ENCODE measurements at places on chromosomes 1 and 21.

DNA sequence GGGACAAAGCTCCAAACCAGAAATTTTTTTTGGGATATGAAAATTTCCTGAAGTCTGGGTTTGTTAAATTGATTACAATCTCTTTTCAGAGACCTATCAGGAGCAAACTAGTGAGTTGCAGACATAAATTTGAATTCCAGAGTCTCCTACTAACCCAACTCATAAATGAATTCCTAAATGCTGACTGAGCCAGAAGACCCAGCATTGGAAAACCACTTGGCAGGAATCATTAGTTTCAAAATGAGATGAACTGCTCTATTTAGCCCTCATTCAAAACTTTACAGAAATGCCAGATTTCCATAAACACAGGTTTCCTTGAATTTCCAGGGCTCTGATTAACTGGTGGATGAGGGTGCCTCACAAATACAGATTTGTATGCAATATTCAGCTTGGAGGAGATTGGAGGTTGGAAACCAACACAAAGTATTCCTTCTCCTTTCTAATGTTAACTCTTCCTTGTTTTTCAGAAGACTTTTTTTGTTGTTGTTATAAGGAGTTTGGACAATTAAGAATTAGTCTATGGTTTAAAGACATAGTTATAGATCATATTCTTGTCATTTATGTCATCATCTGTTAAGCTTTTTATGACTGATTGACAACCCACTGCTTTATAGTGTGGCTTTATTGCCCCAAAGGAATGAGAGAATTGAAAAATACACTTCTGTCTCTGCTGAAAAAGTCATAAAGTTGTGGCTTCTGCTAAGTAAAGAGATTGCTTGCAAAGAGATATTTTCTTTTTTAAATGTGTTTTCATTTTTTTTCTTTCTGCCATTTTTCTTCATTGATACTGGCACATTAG lies 222.8 kb downstream of the HLX start:
- peak; percentile 66 for DNase-seq

DNA sequence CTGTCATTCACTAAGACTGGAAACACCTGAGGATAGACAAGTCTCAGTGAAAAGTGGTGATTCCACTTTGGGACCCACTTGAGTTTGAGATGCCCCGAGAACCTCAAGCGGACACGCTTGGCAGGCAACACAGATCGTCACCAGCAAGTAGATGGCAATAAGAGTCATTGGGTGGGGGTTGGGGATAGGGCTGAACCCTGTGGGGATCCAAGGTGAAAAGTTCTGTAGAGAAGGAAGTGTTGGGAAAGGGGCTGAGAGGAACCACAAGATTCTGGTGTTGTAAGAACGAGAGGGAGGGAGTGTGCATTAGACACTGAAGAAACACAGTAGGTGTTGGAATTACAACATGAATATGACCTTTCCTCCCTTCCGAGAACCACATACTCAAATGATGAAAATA lies 45.4 kb upstream of the TDRD10 start:
- no peak for DNase-seq

DNA sequence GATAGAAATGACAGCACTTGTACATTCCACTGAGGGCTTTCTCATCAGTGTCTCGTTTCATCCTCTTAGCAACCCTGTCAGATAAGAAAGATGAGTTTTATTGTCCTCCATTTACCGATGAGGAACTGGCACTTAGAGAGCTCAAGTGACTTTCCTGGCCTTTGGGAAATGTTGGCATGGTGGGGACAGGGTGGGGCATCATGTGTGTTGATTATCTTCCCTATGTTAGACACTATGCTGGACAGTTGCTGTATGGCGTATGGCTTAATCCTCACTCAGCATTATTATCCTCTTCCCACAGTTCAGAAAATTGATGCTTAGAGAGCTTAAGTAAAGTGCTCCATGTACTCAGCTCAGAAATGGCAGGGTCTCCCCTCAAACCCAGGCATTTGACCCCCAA lies 163.2 kb downstream of the CAMTA1 start:
- DNase-seq, result no peak

DNA sequence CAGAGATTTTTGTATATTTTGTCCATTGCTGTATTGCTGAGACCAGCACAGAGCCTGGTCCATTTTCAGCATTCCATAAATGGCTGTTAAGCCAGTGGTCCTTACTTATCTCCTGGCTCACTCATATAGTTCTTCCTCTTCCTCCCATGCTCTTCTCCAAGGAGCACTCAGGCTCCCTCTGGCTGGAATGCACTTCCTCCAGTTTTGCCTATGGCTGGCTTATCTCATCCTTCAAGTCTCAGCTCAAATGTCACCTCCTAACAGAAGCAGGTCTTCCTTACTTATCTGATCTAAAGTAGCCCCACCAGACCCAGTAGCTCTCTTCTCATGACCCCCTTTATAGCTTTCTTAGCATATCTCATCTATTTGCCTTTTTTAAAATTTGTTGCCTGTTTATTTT lies 146.9 kb downstream of the SLC30A10 start:
- DNase-seq, result no peak

- peak; percentile 76 for DNase-seq
Observed at GRCh38 chr1:241834733-241835377, 13.1 kb upstream of the EXO1 start.

DNA sequence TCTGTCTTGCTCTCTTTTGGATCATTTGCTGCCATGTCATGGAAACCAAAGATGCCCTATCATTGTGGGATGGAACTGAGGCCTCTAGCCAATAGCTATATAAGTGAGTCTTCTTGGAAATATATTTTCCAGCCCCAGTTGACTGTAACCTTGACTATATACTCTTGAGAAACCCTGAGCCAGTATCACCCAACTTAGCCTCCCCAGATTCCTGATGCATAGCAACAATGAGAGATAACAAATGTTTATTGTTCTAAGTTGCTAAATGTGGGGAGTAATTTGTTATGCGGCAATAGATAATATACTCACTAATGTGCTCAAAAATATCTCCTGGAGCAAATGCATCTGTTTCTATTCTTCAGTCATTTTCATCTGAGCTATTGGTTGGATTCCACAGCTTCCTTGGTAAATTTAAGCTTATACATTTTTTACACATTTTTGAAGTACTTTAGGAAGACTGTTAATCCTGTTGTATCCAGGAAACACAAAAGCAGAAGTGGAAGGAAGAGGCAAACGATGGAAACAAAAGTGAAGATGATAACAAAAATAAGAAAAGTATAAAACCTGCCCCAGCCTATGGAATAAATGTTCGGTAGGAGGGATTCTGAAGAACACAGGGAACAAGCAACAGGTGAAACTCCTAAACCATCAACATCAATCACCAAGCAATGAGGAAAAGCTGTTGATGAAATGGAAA lies 6.3 kb upstream of the SRRM1 start:
- peak; percentile 10 for DNase-seq

GRCh38 chr1:208381481-208381880 lies 137.3 kb upstream of the PLXNA2 start:
- no peak for DNase-seq

GRCh38 chr1:198660341-198661261 lies 21.8 kb downstream of the PTPRC start:
- DNase-seq, result no peak

- peak; percentile 94 for DNase-seq
Observed at GRCh38 chr1:183043872-183044854, 20.9 kb downstream of the LAMC1 start.

- no peak for DNase-seq
Observed at GRCh38 chr1:3509721-3510120, 55.3 kb downstream of the ARHGEF16 start.

GRCh38 chr1:165376041-165376810 lies 19.7 kb upstream of the LMX1A start:
- DNase-seq, result peak; percentile 72

GRCh38 chr1:226958300-226958699 lies 18.2 kb downstream of the COQ8A start:
- no peak for DNase-seq

DNA sequence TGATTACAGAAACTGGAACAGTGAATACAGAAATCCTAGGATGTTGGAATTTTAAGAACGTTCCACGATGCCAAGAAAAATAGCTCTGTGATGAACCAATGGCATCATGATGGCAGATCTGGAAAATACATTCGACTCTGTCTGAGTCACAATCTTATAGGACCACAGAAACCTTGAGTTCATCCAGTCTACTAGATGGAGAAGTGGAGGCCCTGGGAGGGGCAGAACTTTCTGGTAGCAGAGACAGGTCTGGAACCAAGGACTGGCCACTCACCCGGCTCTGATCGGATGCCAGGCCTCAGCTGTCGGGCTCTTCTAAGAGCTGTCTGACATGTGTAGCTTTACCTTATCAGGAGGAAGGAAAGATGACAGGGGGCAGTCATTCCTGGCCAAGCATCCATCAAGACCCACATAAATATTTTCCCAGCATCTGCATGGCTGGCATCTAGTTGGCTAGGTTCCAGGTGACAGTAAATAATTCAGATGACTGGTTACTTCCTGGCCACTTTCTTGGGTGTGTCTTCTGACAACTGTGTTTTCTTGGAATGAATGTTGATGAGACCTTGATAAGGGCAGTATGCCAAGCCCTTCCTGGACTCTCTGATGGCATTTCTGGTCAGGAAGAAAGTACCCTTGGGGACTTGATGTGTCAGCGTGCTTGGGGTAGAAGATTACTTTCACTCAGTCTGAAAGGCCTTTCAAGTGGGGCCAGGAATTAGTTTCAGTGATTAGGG lies 72.6 kb upstream of the TRABD2B start:
- no peak for DNase-seq

DNA sequence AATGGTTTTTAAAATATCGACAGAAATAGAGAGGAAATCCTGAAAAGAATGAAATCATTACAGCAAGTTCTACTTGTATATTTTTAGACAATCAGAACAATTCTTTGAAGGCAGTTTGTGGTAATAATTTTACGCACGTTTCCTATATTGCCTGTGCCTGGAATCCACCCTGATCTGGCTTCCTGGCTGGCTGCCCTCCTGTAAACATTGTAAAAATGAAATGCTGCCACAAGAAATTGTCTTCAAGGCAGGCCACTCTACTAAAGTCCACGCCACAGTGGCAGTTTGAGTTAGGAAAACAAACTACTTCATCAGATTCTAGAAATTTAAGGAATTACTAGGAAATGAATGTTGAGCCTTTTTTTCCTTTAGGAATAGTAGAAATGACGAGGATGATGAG lies 454.5 kb upstream of the NR5A2 start:
- DNase-seq, result peak; percentile 10

GRCh38 chr1:91582431-91582921 lies 81.8 kb downstream of the CDC7 start:
- peak; percentile 92 for DNase-seq

- DNase-seq, result peak; percentile 90
Observed at GRCh38 chr21:34808569-34809204, 139.9 kb downstream of the CLIC6 start.

DNA sequence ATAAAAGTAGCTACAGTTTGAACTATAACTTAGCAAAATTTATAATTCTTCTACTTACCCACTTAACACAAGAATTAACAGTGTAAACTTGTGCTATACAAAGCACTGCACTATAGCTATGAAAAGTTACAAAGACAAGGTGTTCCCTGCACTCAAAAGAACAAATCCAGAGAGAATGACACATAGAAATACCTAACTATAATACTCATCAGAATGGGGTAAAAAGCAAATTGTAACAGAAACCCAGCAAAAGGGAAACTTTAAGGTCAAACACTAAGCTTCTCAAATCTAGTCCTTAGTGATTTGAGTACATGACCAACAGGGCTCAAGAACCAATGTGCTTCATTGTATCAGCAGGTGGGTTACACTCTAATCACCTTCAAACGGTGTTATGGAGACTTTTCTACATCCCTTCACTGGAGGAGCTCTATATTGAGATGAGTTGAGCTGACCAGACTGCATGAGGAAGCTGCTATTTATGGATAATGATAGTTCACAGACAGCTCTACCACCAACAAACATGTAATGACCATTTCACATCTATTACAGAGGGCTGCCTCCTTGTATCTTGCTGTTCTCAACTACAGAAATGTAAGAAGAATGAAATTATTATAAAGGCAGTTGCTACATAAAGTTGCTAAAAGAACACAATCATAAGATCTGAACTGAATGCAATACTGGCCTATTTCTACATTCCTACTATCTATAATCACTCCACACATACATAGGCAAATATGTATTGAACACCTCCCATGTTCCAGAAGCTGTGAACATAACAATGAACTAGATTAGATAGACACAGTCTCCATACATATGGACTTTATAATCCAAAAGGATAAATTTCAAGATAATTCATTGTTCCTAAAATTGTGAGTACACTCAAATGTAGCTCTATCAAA lies 47.6 kb downstream of the PIK3R3 start:
- peak; percentile 68 for DNase-seq

GRCh38 chr1:235160383-235160956 lies 580 bp downstream of the RBM34 start:
- peak; percentile 80 for DNase-seq

DNA sequence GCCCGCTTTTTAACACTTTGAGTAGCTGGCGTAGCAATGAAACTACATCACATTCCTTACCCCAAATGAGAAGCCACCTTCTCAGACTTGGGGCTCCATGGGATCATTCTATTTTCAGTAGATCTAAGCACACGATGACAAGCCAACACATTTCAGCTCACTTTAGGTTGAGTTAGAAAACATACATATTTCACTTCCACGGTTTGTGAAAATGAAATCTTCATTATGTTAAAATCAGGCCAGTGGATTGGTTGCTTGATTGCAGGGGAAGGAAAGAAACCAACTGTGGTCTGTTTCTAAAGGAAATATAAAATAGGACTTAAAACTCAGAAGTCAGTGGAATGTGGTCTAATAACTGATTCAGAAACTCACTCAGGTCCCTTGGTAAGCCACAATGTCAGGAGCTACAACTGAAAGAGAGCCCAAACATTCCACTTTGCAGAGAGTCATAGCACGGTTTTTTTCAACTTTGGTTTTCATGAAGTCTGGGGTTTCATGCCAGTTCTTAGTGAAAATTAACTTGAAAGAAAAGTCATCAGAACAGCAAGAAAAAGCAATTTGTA lies 82.3 kb upstream of the TIAM1 start:
- peak; percentile 80 for DNase-seq

DNA sequence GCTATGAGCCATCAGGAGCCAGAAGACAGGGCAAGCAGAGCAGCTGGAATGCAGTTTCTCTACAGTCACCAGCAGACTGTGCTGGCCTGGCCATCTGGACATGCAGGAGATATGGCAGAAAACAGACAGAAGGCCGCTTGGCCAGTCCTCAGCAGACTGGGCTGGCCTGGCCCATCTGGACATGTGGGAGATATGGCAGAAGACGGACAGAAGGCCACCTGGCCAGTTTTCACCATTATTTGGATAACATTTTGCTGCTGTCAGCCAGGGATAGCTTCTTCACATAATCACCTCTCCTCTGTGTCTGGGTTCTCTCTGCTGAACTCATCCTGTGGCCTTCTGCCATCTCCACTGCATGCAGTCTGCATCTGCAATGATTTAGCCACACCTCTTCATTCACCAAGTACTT lies 25.0 kb upstream of the CACYBP start:
- no peak for DNase-seq

DNA sequence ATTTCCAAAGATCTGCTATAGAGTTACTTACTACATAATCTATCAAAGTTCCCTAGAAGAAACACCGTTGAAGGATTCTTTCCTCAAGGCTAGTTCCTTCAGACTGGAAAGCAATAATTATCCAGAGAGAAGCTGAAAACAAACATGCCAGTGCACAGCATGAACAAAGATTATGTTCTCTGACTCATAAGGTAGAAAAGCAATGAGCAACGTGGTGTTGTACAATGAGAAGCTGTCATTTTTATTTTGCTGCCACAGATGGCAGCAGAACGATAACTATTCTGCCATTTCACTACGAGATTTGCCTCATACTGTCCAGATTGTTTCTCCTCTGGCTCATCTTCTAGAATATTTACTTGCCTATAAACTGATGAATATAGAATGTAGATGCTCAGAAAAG lies 10.7 kb downstream of the EXTL2 start:
- DNase-seq, result peak; percentile 76

- no peak for DNase-seq
Observed at GRCh38 chr1:3185896-3186525, 117.0 kb downstream of the PRDM16 start.

- DNase-seq, result no peak
Observed at GRCh38 chr1:211309617-211310016, 17.0 kb upstream of the TRAF5 start.
